Activated naive CD4-positive, alpha-beta T cell (primary cell): ENCODE measurements at places on chromosomes 3 and 15.

DNA sequence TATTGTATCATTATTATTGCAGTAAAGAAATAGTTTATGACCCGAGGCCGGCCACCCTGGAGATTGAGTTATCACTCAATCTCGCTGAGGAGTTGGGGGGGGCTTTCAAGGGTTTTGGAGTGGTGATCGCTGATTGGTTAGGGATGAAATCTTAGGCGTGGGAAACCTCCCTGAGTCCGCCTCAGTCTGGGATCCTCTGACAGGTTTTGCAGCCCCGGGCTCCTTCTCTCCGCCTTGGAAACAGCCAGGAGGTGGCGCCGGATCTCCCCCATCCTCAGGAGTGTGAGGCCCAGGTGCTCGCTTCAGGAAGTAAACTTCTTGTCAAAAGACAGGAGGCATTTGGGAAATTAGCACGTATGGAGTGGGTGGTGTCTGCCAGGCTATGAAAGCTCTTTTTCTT lies 41.1 kb upstream of the SEC61A1 start:
- peak; percentile 8 for DNase-seq

- DNase-seq: no peak
These were observed 178.5 kb downstream of the NR1D2 start for GRCh38 chr3:24123596-24123995.

- no peak for DNase-seq
These were observed 57.6 kb upstream of the NEO1 start for GRCh38 chr15:72994534-72995177.

GRCh38 chr3:47646362-47646761 lies 67.7 kb upstream of the CSPG5 start:
- no peak for DNase-seq

DNA sequence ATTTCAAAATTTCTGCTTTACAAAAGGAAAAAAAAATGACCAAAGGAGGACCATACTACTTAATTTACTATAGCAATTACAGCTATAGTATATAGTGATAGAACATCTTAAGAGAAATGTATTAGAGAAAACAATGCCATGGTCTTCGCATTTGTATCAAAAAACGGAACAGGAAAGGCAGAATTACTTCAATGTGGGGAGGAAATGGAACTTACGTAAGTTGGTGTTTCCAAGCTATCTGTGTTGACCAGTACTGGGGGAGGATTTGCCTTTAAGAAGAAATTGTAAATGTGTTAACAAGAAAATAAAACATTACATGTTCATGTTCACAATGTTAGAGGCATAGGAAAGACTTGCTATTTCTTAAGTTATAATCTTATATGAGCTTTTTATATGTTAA lies 119.9 kb upstream of the MELTF start:
- DNase-seq: no peak

- DNase-seq: no peak
These were observed 30.3 kb upstream of the HHATL start for GRCh38 chr3:42732829-42733459.

DNA sequence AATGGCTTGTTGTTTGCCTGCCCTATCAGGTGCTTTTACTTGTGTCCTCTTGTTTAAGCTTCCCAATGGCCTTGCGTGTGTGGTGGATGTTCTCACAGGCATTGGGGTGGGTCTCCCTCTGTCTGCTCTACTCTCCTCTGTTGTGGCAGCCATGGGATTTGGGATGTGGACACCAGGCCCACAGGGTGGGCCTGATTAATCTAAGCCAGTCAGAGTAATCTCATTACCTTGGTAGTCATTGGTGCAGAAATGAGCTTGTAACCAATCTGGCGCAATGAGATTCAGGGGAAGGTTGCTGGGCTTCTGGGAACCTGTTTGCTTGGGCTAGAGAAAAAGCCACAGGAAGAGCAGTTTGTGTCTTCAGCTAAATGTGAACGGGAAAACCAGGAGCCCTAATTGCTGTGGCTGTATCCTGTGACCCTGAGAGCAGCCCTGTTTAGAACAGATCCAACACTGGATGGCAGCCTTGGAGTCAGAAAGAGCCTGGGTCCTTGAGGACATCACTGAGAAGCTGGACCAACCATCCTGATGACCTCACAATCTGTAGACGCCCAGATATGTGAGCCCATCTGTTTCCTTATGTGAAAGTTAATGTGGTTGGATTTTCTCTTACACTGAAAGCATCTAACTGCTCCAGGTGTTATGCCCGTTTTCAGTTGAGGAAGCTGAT lies 157.3 kb upstream of the UBE2E1 start:
- DNase-seq: no peak

GRCh38 chr3:186406669-186407635 lies 44.9 kb upstream of the DGKG start:
- DNase-seq: no peak

- DNase-seq: no peak
These were observed 101.4 kb downstream of the KLHL25 start for GRCh38 chr15:85693277-85693676.

DNA sequence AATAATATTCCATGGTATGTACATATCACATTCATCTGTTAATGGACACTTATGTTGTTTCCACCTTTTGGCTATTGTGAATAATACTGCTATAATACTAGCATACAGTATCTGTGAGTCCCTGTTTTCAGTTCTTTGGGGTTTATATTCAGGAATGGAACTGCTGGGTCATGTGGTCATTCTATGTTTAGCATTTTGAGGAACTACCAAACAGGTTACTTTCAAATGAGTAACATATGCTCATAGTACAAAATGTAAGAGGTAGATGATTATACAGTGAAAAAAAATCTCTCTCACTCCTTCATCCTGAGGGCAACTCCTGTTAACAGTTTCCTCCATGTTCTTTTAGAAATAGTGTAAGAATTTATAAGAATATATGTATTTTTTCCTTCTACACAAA lies 162.2 kb downstream of the PLD1 start:
- no peak for DNase-seq
